ENCODE measurements at places on chromosomes 2 and 18. TPM values are rescaled to one million over a fixed set of nuclear protein-coding genes. Genes with fewer than 3 reads are reported as not detected.

The ASNSD1 gene
- total RNA-seq: 63.7 TPM

The SPATA3 gene
- total RNA-seq: not detected

The GKN1 gene
- not detected for total RNA-seq

The DSG2 gene
- 0.33 TPM for total RNA-seq
